Fibroblast of pulmonary artery (primary cell): ENCODE measurements at places on chromosomes 7 and 10.

DNA sequence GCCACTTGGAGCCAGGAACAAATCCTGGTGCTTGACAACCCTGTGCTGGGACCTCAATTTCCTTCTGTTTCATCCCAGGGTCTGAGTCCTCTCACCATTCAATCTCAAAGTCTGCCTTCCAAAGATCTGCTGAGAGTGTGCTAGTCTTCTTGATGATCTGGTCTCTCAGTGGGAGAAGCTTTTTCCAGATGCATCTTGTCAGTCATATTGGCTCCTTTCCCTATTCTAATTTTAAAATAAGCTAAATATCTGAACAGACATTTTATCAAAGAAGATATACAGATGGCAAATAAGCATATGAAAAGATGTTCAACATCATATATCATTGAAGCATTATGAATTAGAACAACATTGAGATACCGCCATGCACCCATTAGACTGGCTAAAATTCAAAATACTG, 469.3 kb downstream of the NEBL start:
- no peak for DNase-seq

DNA sequence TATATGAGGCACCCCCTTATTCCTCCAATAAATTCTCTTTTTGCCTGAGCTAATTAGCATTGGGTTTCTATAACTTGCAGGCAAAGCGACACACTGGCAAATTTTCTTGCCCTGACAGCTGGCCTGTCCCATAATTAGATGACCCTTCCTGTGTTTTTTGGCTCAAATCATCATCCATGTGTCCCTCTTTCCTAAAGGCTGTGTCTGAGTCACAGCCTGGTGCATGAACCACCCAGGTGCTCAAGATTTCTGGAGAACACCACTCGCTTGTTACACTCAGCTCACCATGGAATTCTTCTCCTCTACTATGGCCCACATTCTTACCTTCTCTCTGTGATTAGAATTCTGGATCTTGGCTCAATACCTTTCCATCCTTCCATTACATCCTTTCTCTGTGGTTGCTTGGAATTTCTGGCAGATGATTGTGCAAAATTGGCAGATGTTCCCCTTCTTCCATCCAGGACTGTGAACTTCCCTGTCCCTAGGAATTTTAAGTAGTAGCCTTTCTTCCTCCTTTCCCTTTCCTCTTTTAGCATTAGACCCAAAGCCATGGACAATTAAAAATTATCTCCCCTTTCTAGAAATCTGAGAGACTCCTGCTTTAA, 116.0 kb upstream of the ANKRD1 start:
- DNase-seq, result peak; percentile 47

DNA sequence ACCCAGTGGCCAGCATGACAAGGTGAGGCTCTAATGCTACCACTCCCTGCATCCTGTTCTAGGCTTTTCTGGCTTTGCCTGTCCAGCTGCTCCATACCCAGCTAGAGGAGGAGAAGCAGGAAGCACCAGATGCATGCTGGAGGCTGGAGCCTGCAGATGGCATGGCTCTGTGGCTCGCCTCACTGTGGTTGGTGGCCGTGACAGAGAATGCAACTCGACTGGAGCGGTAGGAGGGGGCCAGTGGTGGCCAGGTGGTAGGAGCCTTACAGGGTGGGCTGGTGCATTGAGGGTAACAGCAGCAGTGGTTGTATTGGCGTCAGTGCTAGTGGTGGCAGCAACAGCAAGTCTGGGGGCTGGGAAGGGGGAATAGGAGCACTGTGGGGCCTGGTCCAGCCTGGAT, 128.6 kb downstream of the ZNF248 start:
- DNase-seq, result no peak

DNA sequence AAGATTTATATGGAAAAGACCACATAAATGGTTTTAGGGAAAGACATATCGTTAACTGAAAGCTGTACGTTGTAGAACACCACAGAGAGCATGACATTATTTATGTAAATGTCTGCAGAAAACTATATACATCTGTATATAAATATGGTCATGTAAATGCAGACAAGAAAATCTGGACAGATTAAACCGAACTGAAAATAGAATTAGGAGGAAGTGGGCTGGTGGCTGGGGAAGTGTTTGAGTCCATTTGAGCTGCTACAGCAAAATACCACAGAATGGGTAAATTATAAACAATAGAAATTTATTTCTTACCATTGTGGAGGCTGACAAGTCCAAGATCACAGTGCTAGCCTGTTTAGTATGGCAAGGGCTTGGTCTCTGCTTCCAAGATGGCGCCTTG, 56.3 kb upstream of the USP6NL start:
- DNase-seq, result no peak

DNA sequence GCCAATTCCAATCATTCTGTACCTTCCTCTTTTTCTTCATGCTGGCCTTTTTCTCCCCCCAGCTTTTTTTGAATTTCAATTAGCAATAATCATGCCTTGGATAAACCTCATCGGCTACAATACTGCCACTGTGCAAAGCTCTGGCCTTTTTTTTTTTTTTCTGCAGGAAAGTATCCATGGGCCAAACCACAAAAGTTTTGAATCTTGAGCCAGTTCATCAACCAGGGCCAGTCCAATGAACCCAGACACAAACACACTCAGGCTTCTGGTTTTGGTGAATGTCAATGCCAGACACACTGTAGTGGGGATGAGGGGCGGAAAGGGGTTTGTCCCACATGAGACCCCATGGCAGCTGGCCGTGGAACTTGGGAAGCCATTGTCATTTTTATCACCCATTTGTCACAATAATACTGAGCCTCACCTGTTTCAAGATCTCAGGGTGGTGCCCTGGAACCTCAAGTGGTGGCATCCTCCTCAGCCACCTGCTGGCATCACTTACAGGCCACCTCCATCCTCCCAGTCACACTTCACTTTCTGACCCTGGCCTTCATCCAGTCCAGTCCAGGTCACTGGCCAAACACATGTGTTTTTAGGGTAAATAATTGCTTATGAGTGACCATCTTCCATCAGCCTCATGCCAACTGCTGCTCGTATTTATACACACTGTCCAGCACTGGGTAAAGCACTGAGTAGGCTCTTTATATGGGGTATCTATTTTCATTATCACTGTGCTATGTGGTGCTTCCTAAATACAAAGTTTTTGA, 40.8 kb upstream of the TSPAN33 start:
- DNase-seq, result no peak

- no peak for DNase-seq
Measured at GRCh38 chr10:128080231-128080630, 46.0 kb downstream of the MKI67 start.

DNA sequence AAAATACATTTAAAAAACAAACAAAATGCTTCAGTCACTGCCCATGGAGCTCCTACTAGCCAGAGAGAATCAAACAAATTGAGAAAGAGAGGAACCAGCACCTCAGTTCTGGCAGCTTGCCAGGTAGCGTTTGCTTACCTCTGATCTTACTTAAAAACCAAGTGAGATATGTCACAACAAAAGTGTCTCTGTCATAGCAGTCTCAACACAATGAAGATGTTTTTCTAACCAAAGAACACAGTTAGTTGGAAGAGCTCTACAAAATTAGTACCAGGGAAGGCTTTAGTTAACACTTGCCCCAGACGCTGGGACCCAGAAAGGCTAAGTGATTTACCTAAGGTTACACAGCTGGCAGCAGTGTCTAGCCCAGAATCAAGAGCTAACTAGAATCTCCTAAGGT, 3.4 kb downstream of the DOCK4 start:
- peak; percentile 50 for DNase-seq

DNA sequence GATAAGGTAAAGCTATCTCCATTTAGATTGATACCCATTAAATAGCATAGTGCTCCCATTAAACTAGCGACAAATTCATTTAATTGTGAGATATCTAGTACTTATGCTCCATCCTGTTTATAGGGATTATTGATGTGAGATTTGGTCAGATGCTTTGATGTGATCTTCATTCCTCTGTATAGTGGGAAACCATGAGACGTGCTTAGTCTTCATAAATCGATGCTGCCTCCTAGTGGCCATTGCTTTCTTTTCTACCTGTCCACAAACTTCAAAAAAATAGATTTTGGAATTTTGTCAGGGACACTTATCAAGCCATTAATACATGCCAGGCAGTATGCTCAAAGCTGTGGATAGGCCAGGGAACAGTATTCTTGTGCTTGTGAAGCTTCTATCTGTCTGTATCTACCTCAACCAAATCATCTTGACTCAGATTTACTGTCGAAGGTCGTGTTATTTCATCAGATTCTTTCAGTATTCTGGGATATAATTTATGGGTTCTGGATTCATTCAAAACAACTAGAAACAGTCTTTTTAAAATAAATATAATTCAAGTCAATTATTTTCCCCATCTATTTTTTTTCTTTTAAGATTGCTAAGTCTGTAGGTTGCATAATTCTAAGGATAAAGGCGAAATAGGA, 12.0 kb downstream of the LSM8 start:
- DNase-seq, result peak; percentile 76

DNA sequence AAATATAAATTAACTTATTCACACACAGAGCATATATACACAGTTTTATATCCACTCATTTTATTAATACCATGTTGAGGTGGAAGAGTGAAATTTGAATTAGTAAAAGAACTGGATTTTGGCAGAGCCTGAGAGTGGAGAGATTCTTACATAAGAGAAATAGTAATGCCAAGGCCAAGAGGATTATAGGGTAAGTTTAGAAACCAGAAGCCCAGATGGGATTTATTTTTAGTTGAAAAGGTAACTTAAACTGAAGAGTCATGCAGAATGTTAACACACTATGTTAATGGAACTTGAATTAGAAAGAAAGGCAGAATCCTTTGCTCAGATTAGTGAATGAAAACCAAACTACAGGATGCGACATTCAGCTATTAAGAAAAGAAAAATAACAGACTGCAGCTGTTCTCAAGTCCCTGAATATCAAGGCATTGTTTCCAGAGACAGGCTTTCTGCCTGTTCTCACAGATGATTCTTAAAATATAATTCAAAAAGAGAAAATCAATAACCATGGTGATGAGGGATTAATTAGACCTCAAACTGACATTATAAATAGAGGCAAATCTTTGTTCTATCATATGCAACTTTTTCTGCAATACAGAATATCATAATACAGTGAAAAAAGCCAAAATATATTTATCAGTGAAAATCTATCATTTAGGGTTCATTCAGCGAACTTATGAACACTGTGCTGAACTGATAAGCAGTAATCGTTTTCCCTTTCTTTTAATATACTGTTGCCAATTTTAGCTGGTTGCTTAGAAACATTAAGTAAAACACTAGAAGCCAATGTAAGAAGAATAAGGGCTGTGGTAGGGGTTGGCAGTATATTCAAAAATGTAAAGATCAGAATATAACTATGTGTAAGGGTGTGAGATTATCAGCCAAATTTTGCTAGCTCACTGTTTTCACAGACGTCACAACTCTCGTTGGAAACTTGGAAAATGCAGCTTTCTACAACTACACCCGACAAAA, 34.4 kb downstream of the HECTD2 start:
- no peak for DNase-seq

DNA sequence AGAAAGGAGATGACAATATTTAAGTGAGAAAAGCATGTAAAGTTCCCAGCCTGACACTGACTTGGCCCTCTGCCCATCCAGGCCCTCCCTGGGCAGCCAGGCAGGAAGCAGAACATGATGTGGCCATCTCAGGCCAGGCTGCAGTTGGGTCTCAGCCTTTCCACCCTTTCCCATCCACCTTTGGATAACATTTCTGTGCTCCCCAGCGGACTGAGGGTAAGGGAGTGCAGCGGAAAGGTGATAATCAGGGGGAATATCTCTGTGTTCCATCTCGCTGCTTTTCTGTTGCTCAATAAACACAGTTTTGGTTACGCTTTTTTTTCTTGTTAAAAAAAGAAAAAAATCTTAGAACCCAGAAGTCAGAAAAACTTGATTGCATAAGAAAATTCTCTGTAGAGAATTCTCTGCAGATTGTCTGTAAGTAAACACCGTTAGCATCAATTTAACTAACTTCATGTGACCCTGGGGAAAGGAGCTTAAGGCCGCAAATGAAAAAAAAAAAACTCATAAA, 37.2 kb upstream of the TARP start:
- DNase-seq, result peak; percentile 58

GRCh38 chr7:30322271-30323005, 38.0 kb downstream of the ZNRF2 start:
- DNase-seq, result peak; percentile 50

GRCh38 chr7:129163875-129164544, 19.5 kb downstream of the TSPAN33 start:
- peak; percentile 83 for DNase-seq

GRCh38 chr10:71984809-71985388, 20.7 kb downstream of the CHST3 start:
- DNase-seq, result no peak

DNA sequence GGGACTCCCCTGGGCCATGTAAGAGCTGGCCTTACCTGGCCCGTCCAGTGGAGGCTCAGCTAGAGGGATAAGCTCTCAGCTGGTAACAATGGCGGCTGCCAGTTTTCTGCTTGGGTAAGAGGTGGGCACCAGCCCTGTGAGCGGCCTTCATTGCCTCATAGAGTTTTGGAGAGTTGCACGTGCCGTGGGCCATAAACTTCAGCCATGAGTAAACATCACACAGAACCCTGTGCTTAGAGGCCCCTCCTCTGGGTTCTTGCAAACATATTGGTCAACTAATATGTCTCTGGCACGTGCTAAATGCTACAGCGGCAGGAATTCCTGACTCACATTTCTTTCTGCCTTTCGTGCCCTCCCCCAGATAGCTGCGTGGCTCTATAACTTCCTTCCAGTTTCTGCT, 103.9 kb upstream of the LEP start:
- peak; percentile 62 for DNase-seq

DNA sequence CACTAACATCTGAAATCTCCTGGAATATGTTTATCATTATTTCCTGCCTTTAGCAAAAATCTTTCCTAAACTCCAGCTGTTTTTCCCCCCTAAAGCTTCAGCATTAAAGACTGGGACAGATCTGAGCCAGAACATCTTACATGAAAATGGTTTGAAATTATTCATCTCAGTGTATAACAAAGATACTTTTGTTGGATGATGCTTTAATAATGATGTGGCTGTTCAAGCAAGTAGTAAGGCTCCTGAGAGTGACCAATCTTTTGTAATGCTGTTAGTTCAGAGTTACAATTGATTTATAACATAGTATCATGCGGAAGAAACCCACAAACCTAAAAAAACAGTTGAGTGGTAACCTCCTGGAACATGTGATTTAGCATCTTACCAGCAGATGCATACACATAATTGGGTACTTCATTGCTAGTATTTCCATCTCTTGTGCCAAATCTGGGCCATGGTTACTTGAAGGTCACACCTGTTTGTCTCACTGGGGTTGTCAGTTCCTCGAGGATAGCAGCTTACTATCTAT, 1.5 kb downstream of the BZW2 start:
- no peak for DNase-seq

DNA sequence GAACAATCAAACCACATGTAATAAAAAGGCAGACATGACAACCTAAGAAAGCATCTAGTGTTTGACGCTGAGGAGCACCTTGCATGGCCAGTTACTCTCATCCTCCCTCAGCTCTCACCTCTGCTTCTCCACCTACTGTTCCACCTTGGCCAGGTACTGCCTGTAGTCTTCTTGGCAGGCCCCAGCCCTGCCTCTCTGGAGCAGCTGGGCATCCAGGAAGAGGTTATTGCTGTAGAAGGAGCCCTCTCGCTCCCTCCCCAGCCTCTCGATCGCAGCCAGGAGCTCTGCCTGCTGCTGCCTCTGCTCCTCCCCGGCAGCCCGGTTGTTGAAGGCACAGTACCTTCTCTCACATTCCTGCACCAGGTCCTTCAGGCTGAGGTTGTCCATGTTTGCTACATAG, 9.7 kb downstream of the GIMAP5 start:
- DNase-seq, result no peak

- peak; percentile 50 for DNase-seq
Measured at GRCh38 chr10:43998021-43998809, 349.5 kb upstream of the ZNF32 start.

- no peak for DNase-seq
Measured at GRCh38 chr7:4712281-4713182, 30.4 kb downstream of the FOXK1 start.

- no peak for DNase-seq
Measured at GRCh38 chr10:118592675-118593330, 2.6 kb downstream of the PRLHR start.
